Mesenchymal stem cell (in vitro differentiated cells and primary cell): ENCODE measurements at places on chromosomes 12 and 14.

GRCh38 chr14:91255026-91255695 lies 10.7 kb upstream of the GPR68 start:
- no peaks in the 10 kb centered on the region for H3K27me3 ChIP-seq
- no peak overlapping the region for H3K4me3 ChIP-seq

DNA sequence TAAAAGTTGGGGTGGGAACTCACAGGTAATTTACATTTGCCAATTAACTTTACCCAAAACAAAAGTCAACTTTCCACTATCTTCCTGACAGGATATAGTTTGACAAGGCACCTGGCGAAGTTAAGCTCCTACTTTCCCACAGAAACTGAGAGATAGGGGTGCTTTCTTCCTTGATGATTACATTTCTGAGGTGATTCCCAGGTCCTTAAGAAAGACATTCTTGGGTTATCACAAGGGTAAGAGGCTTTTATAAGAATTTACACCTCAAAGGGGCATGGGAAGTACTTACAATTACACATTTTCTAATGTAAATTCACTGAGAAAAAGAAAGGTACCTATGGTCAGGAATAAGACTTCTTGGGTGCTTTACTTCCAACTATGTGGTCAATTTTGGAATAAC lies 660.9 kb upstream of the MGAT4C start:
- no peak overlapping the region for H3K4me3 ChIP-seq
- H3K36me3 ChIP-seq = no peaks in the 10 kb centered on the region
- H3K27me3 ChIP-seq = no peaks in the 10 kb centered on the region

- H3K4me3 ChIP-seq = no peak overlapping the region
- H3K4me1 ChIP-seq = no peaks in the 10 kb centered on the region
- no peak for DNase-seq
- H3K27me3 ChIP-seq = no peaks in the 10 kb centered on the region
- no peaks in the 10 kb centered on the region for H3K36me3 ChIP-seq
These were observed 1088.8 kb downstream of the FSCB start for GRCh38 chr14:43418324-43418723.

DNA sequence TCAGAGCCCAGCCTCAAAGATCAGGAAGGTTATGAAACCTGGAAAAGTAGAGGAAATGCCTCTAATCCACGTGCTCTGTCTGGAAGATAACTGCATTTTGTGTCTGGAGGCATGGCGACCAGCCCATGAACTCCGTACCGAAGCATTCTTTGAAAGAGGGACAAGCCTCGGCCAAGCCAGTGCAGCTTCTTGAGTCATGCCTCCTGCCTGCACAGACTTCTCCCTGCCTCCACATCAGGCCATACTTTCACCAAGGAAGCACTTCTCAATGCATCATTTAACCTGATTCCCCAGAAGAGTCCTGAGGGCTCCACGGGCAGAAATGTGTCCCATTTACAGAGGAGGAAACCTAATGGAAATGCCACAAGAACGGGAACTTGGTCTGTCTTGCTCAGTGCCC lies 3.4 kb downstream of the ACTN1 start:
- H3K27me3 ChIP-seq = no peaks in the 10 kb centered on the region
- H3K36me3 ChIP-seq = peaks cover 43% of the 10 kb centered on the region
- peak overlapping the region; percentile 96 for H3K27ac ChIP-seq
- H3K4me3 ChIP-seq = no peak overlapping the region
- peak; percentile 76 for DNase-seq

GRCh38 chr12:105946493-105946901 lies 192.3 kb downstream of the NUAK1 start:
- no peak overlapping the region for H3K4me3 ChIP-seq
- H3K27ac ChIP-seq = no peak overlapping the region
- H3K4me1 ChIP-seq = no peaks in the 10 kb centered on the region
- no peaks in the 10 kb centered on the region for H3K27me3 ChIP-seq

DNA sequence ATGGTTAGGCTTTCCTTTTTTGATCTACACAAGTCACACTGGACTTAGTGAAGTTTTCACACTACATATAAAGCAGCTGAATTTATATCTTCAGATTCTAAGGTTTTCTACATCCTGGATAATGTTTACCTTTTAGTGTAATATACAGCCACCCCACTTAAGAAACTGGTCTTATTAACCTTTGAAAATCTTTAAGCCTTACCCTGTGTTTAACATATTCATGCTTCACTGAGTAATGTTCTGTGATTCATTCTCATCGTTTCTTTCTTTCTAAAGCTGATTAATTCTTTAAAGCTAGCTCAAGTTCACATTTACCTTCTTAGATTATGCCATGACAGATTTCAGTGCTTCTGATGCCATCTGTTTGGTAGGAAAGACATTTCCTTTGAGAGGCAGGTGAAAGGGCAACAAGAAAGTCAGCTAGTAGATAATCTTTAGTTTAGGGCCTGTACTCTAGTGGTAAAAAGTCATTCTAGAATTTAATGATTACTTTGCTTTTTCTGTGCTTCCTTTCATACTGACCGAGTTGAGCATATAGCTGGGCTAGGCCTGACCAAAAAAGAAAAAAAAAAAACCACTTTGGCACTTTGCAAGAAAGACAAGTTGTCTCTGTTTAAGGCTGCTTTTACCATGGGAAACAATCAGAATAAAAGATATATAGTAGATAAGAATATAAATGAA lies 690.9 kb upstream of the FBXO33 start:
- peak overlapping the region; percentile 48 for H3K27ac ChIP-seq
- no peaks in the 10 kb centered on the region for H3K4me1 ChIP-seq
- H3K36me3 ChIP-seq = no peaks in the 10 kb centered on the region
- H3K4me3 ChIP-seq = no peak overlapping the region
- peak; percentile 63 for DNase-seq
- H3K27me3 ChIP-seq = no peaks in the 10 kb centered on the region

DNA sequence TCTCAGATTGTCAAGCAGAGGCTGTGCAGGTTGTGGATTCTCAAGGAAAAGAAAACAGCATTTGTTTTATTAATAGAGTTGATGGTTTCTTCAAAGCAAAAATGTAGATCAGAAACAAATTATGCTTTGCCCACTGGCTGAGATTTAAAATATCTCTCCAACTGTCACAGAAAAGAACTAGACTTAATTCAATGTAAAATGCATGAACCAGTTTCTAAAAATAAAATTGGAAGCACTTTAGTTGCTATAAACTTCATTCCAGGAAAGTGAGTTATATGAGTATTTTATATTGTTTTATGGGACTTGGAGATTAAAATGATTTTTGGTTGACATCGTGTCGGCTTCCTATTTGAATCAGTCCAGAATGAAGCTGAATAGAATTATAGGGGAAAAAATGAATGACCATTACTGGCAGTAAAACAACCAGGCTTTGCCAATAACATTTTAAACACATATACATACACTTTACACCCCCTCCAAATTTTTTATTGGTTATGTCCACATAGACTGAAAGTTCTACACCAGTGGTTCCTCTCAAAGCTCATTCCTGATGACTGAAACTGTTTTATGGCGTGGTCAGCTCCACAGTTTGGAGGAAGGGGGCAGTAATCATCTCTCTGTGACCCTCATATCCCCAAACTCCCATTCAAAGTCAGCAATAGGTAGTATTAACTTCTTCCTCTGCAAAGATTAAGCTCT lies 55.5 kb upstream of the DAAM1 start:
- H3K4me1 ChIP-seq = no peaks in the 10 kb centered on the region
- no peak overlapping the region for H3K27ac ChIP-seq
- peaks cover 16% of the 10 kb centered on the region for H3K27me3 ChIP-seq

DNA sequence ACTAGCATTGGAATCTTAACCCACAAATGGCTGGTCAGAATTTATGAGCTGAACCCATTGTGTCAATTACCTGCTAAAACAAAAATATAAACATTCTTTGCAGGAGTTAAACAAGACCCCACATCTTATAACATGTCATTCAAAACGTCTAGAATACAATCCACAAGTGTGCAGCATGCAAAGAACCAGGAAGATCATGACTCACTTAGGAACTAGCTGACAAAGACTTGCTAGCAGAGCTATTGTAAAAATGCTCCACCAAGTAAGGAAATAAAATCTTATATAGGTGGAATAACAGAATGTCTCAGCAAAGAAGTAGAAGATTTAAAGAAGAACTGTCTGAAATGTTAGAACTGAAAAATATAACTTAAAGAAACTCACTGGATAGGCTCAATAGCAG lies 26.5 kb upstream of the POC1B start:
- no peaks in the 10 kb centered on the region for H3K36me3 ChIP-seq
- no peak for DNase-seq
- H3K27ac ChIP-seq = no peak overlapping the region
- H3K4me3 ChIP-seq = no peak overlapping the region

DNA sequence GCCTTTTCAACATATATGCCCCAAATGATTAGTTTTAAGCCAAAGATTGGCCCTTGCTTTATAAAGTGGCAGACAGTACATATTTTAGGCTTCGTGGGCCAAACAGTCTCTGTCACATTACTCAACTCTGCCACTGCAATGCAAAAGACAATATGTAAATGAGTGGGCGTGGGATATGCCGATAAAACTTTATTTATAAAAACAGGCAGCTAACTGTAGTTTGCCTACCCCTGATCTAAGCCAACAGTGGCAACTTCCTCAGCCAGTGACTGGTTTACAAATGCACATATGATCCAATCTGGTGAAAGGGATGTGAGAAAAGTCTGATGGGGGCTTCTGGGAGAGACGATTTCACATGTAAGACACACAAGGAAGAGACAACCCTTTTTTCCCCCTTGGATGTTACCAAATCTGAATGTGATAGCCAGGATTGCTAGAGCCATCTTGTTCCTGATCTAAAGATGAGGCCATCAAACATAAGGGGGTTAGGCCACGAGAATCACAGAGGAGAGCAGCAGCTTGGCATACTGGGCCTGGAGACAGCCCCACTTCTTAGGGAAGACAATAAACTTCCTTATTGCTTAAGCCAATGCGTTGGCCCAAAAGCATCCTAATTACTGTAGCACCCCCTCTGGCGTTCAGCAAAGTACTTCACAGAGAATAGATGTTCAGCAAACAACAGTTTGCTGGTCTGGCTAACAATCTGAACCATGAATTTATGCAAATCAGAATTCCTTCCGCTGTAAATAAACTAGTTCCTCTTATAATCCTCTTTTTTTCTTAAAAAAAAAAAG lies 75.2 kb upstream of the TMCC3 start:
- no peak overlapping the region for H3K4me3 ChIP-seq
- H3K27ac ChIP-seq = no peak overlapping the region
- peaks cover 1% of the 10 kb centered on the region for H3K4me1 ChIP-seq
- peak; percentile 47 for DNase-seq
- H3K27me3 ChIP-seq = no peaks in the 10 kb centered on the region

DNA sequence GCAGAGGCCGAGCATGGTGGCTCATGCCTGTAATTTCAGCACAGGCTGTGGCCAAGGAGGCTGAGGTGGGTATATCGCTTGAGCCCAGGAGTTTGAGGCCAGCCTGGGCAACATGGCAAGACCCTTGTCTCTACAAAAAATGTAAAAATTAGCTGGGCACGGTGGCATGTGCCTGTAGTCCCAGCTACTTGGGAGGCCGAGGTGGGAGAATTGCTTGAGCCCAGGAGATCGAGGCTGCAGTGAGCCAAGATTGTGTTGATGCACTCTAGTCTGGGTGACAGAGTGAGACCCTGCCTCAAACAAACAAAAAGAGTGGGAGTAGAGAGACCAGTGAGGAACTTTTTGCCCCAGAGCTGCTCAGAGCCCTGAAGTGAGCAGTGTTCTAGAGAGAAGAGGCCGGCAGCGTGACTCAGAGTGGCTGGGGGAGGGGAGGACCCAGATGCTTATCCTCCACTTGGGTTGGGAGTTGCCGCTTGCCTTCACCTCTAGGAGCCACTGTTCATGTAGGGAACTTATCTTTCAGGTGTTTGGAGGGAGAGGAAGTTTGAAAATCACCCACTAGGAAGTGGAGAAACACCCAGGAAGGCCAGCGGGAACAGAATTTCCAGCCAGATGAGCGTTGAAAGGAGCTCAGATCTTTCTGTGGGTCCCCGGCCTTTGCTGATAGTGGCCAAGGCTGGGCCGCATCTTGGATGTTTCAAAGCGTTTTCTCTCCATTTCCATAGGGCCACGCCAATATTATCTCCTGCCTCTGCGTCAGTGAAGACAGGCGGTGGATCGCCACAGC lies 15.3 kb downstream of the CFAP251 start:
- no peak overlapping the region for H3K4me3 ChIP-seq
- H3K4me1 ChIP-seq = peaks cover 8% of the 10 kb centered on the region
- no peaks in the 10 kb centered on the region for H3K27me3 ChIP-seq
- peaks cover 61% of the 10 kb centered on the region for H3K36me3 ChIP-seq
- DNase-seq = peak; percentile 77

DNA sequence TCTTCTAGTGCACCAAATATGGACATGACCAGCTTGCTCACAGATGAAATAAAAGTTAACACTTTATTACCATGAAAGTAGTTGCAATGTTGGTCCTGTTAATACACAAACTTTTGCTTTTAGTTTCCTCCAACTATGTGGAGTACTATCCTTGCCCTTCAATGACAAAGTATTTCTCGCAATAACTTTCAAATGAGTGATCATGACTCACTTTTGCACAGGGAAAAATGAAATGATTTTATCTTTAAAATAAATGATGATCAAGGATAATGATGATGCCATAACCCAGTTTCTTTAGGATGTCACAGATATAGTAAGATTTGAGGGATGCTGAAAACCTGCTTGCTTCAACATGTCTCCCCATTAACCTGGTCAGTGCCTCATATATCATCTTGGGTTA lies 254.0 kb upstream of the KITLG start:
- no peak for DNase-seq
- H3K27me3 ChIP-seq = no peaks in the 10 kb centered on the region
- H3K27ac ChIP-seq = no peak overlapping the region
- no peaks in the 10 kb centered on the region for H3K36me3 ChIP-seq
- no peaks in the 10 kb centered on the region for H3K4me1 ChIP-seq
